Inflammatory macrophage (primary cell): ENCODE measurements at places on chromosomes 13 and 19.

- no peak for DNase-seq
Measured at GRCh38 chr13:112756967-112757758, 67.3 kb downstream of the ATP11A start.

DNA sequence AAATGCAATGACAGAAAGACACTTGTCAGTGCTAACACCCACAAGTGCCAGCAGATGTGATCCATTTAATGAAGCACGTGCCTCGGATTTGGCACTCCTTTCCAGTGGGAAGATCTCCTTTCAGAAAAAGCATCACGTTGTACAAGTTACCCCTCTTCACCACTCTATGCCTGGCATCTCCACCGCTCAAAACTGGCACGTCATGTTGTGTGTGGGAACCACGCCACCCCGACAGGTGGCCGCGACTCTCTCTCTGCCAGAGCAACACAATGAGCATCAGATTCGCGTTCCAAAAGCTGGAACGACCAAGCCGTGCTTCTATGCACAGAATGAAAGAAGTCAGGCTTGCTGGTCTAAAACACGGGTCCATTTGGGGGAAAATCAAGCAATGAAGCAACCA, 24.3 kb downstream of the TMTC4 start:
- no peak for DNase-seq

- DNase-seq = peak; percentile 21
Measured at GRCh38 chr19:21128901-21129698, 12.7 kb upstream of the ZNF431 start.

- no peak for DNase-seq
Measured at GRCh38 chr13:98729658-98730057, 22.8 kb downstream of the SLC15A1 start.

DNA sequence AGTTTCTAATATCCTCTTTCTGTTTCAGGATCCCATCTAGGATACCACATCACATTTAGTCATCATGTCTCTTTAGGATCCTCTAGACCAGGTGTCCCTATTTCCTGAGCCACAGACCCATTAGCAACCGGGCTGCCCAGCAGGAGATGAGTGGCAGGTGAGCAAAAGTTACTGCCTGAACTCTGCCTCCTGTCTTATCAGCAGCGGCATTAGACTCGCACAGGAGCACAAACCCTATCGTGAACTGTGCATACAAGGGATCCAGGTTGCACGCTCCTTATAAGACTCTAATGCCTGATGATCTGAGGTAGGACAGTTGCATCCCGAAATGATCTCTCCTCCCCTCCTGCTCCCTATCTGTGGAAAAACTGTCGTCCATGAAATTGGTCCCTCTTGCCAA, 7.8 kb upstream of the CEBPG start:
- DNase-seq = no peak

- DNase-seq = no peak
Measured at GRCh38 chr13:32432856-32433255, 4.9 kb upstream of the N4BP2L1 start.

GRCh38 chr13:84925443-84925842, 873.8 kb downstream of the SLITRK6 start:
- DNase-seq = no peak

- DNase-seq = no peak
Measured at GRCh38 chr19:7729831-7730285, 2.1 kb downstream of the CLEC4G start.
